ENCODE measurements at places on chromosomes 5 and 9. TPM values are rescaled to one million over a fixed set of nuclear protein-coding genes. Genes with fewer than 3 reads are reported as not detected.
A peak's percentile ranks its signal among the peaks of the same experiment; 100 is the strongest.

SARDH gene
- 3.4 TPM for total RNA-seq

KIF24 gene
- total RNA-seq: 11.4 TPM

- H3K4me1 ChIP-seq: peaks cover 33% of the 10 kb centered on the region
- H3K4me3 ChIP-seq: no peak overlapping the region
- H3K27me3 ChIP-seq: no peaks in the 10 kb centered on the region
- H3K36me3 ChIP-seq: peaks cover 23% of the 10 kb centered on the region
- H3K27ac ChIP-seq: no peak overlapping the region
- DNase-seq: peak; percentile 60
Observed at GRCh38 chr5:140402258-140403074, 833 bp downstream of the ANKHD1 start.

DNA sequence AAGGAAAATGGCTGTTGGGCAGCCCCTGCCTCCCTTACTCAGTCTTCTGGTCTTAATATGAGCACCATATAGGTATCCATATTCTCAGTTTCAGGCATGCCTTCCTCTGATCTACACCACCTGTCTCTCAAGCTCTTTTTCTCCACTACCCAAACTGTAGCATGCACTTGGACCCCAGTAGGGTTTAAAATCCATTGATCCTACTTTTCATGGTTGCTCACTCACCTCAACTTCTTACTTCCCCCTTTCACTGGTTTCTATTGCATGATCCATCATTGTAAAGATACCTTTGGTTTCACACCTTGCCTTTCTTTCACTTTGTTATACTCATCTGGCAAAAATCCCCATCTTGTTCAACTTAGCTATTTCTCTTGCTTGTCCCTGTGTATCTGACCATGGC, 159.4 kb downstream of the KDM4C start:
- no peaks in the 10 kb centered on the region for H3K27me3 ChIP-seq
- H3K4me3 ChIP-seq: no peak overlapping the region
- peaks cover 21% of the 10 kb centered on the region for H3K4me1 ChIP-seq
- no peak overlapping the region for H3K27ac ChIP-seq

DNA sequence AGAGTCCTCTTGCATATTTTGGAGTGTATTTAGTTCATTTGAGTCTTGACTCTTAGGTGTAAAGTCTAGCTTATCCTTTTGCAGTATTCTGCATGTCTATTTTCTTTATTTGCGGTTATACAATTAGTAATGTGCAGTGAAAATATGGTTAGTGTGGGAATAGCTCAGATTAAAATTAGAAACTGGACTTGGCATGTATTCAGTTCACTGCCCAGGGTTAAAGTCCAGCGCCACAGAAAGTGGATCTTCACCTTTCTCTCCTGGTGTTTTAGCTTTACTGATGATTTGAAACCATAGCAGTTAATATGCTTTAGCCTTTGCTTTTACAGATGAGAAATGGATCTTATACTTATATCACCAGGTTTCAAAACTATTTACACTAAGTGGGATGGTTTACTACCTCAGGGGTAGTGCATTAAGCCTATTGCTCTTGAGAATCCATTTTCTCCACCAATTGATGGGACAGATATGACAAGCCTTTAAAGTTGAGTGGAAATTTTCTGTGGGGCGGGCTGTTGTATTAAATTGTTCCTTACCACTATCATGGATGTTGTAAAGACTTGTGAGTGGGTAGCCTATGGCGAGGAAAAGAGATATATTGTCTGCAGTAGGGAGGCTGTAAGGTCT, 48.9 kb downstream of the PBX3 start:
- no peak overlapping the region for H3K4me3 ChIP-seq
- no peaks in the 10 kb centered on the region for H3K27me3 ChIP-seq
- DNase-seq: no peak
- H3K36me3 ChIP-seq: no peaks in the 10 kb centered on the region
- no peak overlapping the region for H3K27ac ChIP-seq
- no peaks in the 10 kb centered on the region for H3K4me1 ChIP-seq

DNA sequence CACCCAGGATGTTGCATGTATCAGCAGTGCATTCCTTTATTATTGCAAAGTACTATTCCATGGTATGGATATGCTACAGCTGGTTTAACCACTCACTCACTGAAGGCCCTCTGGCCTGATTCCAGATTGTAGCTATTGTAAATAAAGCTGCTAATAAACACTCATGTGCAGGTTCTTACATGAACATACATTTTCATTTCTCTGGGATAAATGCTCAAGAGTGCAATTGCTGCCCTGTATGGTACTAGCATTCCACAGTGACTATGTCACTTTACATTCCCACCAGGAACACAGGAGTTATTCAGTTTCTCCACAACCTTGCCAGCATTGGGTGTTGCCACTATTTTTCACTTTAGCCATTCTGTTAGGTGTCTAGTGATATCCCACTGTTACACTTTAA, 267.6 kb downstream of the SPOCK1 start:
- no peaks in the 10 kb centered on the region for H3K4me1 ChIP-seq
- H3K36me3 ChIP-seq: no peaks in the 10 kb centered on the region
- H3K4me3 ChIP-seq: no peak overlapping the region
- no peak for DNase-seq
- no peak overlapping the region for H3K27ac ChIP-seq
- no peaks in the 10 kb centered on the region for H3K27me3 ChIP-seq
